ENCODE measurements at places on chromosomes 1 and 21.

- no peak for DNase-seq
These were observed 46.8 kb downstream of the TNFRSF8 start for GRCh38 chr1:12109901-12110300.

- no peak for DNase-seq
These were observed 42.2 kb downstream of the SPATA17 start for GRCh38 chr1:217673387-217673786.

DNA sequence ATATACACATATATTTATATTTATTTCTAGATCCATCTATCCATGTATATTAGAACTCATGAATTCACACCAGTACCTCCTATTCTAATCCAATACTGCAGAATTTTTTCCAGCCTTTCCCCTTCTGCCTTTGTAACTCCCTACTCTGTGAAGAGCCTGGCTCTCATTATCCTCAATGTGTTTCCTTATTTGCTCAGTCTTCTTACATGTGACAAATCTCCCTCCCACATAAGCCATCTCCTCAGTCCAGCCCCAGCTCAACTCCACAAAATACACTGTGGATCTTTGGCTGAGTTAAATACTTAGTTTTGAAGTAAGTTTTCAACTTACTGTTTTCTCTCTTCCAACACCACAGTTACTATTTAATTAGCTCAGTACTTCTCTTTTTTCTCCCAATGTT is 45.7 kb downstream of the ATP5PO start:
- DNase-seq, result no peak

GRCh38 chr1:164560556-164560955 is 1.6 kb downstream of the PBX1 start:
- no peak for DNase-seq

DNA sequence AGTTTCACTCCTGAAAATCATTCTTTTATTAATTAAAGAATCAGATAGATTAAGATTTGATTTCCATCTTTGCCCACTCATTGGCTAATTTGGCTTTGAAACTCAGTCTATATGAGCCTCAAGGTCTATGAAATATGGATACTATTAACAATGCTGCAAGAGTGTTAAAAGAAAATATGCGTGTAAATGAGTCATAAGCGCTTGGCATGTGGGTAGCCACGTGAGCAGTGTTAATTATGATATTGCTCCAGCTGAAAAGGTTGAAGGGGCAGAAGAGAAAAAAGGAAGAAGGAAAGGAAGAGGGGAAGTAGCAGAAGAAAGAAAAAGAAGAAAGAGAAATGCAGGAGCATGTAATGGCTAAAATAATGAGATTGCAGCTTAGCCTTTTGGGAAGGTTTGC is 151.4 kb downstream of the CHRM3 start:
- DNase-seq, result no peak

DNA sequence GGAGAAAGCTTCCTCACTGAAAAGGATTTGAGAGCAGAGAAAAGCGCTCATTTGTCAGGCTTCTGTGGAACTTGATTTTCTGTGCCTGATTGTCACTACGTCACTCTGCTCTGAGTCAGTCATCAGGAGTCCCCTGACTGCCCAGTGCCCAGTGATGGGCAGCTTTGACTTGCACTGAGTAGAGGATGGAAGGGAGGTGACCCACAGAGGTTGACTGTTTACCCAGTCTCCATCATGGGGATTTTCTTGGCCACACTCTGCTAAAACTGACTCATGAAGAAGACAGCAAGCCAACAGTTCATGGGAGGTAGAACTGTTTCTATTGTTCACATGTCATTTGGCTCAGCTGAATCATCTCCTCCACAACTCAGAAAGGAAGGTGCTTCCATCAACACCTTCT is 82.1 kb upstream of the DUSP10 start:
- DNase-seq, result no peak

GRCh38 chr1:216913976-216914375 is 190.7 kb upstream of the ESRRG start:
- no peak for DNase-seq

DNA sequence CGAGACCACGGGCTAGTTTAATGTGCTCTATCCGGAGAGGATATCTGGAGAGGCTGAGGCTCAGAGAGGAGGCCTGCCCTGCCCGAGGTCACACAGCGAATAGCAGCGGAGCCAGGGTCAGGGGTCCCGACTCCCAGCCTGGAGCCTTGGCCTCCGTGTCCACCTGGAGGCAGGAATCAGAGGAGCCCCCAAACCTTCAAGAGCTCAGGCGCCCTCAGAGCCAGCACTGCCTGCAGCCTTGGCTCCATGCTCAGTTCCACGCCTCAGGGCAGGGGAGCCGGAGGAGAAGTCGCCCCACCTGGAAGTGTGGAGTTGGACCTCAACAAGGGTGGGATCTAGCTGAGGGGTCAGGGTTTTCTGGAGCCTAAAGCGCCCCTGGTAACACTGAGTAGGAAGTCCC is 2.0 kb upstream of the ASCL5 start:
- DNase-seq, result no peak

- DNase-seq, result peak; percentile 38
These were observed 139.2 kb downstream of the CLIC6 start for GRCh38 chr21:34807881-34808568.

- DNase-seq, result no peak
These were observed 130.8 kb downstream of the CAPN8 start for GRCh38 chr1:223534677-223535076.

DNA sequence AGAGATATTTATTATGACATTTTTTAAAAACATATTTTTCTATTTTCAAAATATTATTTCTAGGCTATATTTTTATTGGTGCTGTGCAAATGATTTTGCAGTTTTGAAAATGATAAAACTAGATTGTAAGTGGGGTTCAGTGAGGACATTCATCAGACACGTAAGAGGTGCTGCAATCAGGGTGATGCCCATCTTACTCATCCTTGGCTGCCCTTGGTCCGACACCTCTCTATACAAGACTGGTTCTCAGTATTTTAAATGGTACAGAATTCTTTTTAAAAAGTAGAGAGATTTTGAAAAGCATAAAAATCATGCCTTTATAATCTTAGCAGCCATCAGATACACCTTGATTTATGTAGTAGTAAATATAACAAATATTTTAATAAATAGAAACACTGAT is 24.0 kb downstream of the HENMT1 start:
- no peak for DNase-seq

- DNase-seq, result no peak
These were observed 350.3 kb upstream of the LYPLAL1 start for GRCh38 chr1:218823291-218823900.

DNA sequence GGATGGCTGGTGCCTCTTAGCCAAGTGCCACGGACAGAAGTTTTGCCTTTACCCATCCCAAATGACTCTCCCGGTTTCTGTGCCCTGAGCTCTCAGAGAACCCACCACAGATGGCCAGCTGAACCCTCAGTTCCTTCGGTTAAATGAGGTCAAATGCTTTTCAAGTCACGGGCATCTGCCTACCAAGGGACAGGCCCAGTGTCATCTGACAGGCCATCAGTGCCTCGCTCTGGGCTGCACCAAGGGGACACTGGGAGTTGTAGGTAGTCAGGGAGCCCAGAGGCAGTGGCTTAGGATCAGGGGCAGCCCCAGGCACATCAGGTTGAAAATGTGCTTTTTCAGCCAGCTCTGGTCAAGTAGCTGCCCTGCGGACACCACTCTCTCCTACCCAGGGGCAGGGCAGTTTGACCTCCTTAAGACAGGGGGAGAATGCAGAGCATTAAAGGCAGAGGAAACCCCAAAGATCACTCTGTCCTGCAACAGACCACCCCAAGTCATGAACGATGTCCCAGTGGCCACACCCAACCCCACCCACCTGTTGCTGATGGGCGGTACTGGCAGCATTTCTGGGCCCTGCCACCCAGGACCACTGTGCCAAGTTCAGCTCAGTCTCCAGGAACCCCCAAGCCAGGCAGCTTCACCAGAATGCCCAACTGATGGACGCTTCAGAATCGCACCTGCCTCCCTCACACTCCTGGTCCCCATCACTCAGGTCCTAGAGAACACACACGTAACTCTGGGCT is 60.7 kb downstream of the CASZ1 start:
- no peak for DNase-seq

DNA sequence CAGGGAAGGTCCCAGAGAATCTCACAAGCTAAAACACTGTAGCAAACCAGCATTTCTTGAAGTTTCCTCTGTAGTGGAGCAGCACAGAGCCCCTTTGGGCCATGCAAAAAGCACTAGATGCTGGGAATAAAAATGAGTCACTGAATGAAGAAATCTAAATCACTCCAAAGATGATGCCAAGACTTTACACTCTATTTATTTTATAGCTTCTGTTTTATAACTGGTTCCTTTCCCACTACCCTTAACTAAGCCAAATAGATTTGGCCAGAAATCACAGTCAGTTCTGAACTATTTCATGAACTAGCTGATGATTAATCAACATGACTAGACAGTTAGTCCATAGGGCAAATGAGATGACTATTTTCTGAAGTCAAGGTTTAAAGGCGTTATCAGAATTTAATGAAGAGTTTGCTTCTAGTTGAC is 89.5 kb downstream of the SCMH1 start:
- no peak for DNase-seq

DNA sequence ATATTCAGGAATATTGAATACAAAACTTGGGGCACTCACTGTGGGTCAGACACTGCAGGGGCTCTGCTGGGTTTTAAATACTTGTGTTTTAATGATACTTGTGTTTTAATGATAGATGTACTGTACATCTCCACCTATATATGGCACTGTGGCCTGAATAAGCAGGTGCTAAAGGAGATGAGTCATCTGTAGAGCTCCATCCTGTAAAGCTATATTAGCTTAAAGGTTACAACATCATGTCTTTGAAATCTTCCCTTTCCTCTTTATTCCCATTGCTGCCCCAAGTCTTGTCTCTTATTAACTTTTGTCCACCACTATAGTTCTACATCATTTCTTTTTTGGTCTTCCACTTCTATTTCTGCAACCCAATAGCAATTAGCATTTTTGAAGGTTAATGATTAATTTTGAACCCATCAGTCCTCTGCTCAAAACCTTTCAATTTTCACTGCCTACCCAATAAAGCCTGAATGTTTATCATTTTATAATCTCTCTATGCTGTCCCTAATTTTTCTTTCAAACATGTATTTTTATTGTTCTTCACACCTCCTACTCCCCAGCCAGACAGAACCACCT is 113.3 kb upstream of the PTGFR start:
- DNase-seq, result no peak

- no peak for DNase-seq
These were observed 284.9 kb downstream of the GRIK1 start for GRCh38 chr21:29654855-29655254.

DNA sequence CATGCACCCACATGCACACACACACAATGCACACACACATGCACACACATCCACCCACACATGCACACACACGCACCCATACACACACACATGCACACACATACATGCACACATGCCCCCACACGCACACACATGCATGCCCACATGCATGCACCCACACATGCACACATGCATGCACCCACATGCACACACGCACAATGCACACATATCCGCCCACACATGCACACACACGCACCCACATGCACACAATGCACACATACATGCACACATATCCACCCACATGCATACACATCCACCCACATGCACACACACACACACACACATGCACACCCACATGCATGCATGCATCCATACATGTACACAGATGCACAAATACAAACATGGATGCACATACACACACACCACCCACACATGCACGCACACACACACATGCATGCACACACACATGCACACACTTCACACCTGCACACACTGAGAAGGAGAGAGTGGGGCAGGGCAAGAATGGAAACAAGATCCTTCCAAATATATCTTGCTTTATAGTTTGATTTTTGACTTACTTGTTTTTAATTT is 123.2 kb downstream of the NPHP4 start:
- no peak for DNase-seq

DNA sequence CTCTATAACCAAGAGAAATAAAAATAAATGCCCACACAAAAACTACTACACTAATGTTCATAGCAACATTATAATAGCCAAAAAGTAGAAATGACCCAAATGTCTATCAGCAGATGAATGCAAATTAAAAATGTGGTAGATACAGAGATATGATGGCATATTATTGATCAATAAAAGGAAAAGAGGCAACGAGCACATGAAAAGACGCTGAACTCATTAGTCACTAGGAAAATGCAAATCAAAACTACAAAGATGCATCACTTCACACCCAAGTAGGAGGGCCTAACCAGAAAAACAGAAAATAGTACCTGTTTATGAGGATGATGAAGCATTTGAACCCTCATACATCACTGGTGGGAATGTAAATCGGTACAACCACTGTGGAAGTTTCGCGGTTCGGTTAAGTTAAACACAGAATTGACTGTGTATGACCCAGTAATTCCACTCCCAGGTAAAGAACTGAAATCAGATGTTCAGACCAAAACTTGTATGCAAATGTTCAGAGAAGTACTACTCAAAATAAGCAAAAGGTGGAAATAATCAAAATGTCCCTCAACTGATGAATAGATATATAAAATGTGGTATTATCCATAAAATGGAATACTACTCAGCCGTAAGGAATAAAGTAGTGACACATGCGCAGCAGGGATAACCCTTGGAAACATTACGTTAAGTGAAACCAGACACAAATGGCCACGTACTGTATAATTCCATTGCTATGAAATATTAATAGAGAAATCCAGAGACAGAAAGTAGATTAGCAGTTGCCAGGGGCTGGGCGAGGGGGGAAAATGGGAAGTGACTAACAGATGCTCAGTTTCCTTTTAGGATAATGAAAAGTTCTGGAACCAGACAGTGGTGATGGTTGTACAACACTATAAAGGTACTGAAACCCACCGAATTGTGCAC is 3.1 kb downstream of the USP48 start:
- DNase-seq, result peak; percentile 74

DNA sequence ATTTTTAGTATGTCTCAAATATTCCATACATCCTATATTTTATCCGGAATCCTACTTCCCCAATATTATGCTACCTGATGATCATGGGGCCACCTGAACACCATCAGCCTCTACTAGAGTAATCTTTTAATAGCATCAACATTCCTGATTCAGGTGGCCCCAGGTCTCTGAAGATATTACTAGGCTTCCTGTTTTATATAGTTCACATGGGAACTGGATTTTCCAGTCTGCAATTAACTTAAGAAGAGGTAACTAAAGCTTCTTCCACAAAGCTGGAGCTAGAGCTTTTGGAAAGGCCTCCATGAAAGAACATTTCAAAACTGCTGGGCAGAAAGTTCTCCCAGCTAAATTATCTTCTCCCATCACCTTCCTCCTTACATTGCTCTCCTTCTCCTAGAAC is 72.3 kb upstream of the ADAM30 start:
- no peak for DNase-seq

DNA sequence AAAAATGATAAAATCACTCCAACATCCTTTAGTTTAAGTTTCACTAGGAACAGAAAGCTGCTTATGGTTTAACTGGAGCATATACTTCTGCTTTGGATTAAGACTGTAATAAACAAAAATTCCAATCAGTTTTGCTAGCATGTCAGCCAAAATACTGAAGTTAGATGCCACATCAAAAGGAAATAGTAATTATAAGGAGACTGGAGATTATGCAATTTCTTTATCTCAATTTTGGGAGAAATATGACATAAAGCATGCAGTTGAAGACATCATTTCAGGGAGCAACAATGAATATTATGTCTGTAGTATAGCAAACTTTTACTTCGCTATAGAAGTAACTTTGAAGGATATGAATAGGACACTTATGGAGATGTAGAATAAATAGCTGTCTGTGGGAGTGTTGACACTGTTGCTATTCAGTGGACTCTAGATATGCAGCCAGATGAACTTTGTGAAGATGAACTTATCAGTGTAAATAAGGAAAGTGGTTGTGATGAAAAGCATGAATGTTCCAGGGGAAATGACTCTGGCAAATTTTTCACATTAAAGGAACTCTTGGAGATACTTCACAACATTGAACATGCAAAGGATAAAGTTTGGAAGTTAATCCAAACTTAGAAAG is 107.8 kb downstream of the RABGAP1L start:
- DNase-seq, result no peak

Data from GM06990 (cell line).